GM23248 (cell line): ENCODE measurements at places on chromosomes 2 and 18. TPM values are rescaled to one million over a fixed set of nuclear protein-coding genes. Genes with fewer than 3 reads are reported as not detected.
A peak's percentile ranks its signal among the peaks of the same experiment; 100 is the strongest.

Gene USP37
- 6.6 and 6.7 TPM in 2 replicates for total RNA-seq

Gene IL36G
- not detected in 2 replicates for total RNA-seq

DNA sequence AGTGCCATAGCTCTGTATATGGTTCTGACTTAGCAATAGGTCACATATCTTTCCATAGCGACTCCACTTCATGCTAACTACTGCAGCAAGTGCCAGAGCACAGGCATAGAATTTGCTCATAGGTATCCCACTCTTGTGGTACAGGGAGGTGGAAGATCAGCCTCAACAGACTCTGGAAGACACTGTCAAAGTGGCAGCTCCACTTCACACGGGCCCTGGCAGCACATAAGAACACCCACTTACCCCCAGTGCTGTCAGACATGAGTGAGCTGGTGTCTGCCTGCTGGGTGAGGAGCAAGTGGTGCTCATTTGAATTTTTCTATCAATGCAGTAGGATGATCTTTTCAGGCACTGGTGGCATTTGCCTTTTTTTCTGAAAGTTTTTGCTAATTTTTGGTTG is 48.6 kb downstream of the BCL2L11 start:
- H3K36me3 ChIP-seq: no peaks in the 10 kb centered on the region
- H3K4me1 ChIP-seq: peaks cover 7% of the 10 kb centered on the region
- no peak overlapping the region for H3K27ac ChIP-seq
- peaks cover 8% of the 10 kb centered on the region; the same call in 1 of the 2 replicates for H3K27me3 ChIP-seq

DNA sequence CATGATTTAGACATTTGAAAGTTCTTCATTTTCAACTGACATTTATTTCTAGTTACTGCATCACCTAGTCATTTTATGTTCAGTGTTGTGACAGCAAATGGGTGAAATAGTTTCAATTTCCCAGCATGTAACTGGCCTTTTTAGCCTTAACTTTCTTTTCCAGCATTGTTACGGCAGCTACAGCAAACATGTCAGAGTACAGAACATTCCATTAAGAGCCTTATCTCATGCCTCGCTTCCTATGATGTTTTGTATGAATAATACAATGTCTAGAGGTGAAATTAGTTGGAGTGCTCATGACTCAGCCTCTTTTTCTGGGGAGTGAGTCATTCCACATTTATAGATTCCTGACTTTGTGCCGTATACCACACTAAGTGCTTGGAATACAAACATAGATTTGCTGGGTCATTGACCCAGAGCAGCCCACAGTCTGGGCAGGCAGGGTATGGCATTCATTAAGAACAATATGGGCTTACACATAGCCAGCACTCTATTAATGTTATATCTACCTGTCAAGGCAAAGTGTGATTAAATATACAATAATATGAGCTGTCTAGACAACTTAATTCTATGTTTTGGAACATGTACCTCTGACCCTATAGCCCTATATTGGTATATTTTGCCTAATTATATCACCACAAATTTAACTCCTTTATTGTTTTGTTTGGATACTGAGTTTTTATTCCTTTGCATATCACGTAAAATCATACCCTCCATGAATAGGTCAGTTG is 72.2 kb downstream of the MAP2 start:
- no peaks in the 10 kb centered on the region for H3K36me3 ChIP-seq
- H3K4me1 ChIP-seq: peaks cover 16% of the 10 kb centered on the region
- no peaks in the 10 kb centered on the region for H3K27me3 ChIP-seq
- DNase-seq: peak; percentile 96
- H3K27ac ChIP-seq: peak overlapping the region; percentile 48
- peak overlapping the region; percentile 28 for H3K4me3 ChIP-seq

- peaks cover 34% of the 10 kb centered on the region for H3K4me1 ChIP-seq
- H3K27me3 ChIP-seq: no peaks in the 10 kb centered on the region
- H3K36me3 ChIP-seq: peaks cover 2% of the 10 kb centered on the region; the same call in 1 of the 2 replicates
- peak overlapping the region; percentile 91 for H3K27ac ChIP-seq
- H3K4me3 ChIP-seq: no peak overlapping the region
These were observed 76.0 kb downstream of the GFPT1 start for GRCh38 chr2:69311024-69311416.

GRCh38 chr2:230614913-230615332 is 97.7 kb upstream of the CAB39 start:
- H3K36me3 ChIP-seq: no peaks in the 10 kb centered on the region
- peak; percentile 9 for DNase-seq
- peak overlapping the region; percentile 83 for H3K27ac ChIP-seq
- H3K4me3 ChIP-seq: no peak overlapping the region

DNA sequence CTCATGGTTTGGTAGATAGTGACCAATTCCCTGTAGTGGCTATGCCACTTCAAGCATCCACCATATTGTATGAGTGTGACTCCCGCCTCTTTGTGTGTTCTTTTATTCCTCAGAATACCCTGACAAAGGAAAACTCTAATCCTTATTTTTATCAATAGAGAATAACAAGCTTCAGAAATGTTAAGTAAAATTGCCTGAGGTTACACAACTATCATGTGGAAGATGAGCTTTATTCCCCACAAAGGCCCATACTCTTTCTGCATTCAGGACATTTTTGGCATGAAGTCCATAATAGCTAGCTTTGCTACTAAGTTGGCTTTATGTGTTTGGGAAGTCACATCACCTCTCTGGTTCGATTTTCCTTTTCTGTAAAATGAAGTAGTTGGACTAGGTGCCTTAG is 276.8 kb downstream of the PIK3C3 start:
- no peaks in the 10 kb centered on the region for H3K36me3 ChIP-seq
- H3K4me3 ChIP-seq: no peak overlapping the region
- H3K27ac ChIP-seq: no peak overlapping the region
- no peaks in the 10 kb centered on the region for H3K4me1 ChIP-seq
